MG63 (cell line): ENCODE measurements at places on chromosomes 1 and 21.

DNA sequence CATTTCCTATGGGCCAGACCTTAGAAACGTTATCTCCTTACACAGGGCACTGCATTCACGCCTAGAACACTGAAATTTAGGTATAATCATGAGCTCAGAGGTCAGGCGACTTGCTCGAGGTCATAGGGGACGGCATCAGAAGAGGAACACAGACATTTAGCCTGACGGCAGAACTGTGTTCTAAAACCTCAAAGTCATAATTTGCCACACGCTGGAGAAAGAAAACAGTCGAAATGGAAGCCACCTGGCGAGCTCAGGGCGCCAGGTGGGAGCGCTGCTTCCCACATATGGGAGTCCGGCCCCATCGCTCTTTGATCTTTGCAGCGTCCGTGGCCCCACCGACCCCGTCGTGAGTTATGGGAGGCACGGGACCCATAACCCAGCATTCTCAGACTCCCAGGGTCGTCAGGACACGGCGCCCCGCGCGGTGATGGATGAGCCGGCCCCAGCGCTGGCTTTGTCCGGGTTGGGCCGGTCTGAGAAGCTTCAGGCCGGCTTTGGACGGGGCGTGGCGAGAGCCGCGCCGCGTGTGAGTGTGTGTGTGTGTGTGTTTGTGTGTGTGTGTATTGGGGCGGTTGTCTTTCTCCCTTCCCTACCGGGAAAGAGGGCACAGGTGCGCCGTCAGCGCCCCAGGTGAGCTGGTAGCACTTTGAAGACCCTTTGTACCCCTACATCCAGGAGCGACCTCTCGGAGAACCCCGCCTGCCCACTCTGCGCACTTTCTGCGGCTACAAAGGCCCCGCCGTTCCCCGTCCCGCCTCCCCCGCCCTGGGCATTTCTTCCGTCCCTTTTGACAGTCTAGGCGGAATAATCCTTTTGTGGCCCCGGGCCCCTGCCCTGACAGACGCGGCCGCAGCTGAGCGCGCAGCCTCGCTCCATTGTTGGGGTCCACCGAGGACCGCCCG, 861 bp upstream of the DRAXIN start:
- DNase-seq, result no peak

- no peak for DNase-seq
Observed at GRCh38 chr1:94624203-94624602, 82.6 kb upstream of the F3 start.

DNA sequence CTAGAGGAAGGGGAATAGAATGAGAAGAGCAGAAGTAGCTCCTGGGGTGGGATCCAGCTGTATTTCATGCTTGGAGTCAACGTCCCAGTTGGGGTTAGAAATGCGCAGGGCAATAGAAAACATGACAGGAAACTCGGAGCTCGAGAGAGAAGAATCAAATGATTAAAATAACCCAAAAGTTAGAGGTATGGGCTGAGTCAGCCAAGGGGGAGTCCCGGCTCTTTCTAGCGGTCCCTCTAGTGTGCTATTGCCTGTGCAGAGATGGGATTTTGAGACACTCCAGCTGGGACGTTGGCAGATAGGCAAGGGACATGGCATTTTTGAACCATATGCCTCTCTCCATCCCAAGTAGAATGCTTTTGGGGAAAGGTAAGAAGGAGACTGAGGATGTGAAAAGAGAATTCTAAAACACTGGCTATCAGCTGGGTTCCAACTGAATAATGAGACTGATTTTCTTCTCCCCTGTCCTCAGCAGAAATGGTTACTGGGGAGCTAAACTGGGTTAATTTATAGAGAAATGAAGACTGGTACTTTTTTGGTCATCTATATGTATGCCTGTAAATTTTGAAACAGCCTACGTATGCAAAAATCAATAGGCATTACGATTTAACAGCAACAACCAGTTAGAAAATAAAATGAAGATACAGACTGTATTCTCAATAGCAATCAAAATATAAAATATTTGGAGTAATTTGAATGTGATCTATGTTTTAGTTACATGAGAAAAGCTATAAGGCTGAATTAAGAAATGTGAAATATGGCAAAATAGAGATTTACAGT, 7.0 kb upstream of the VPS26C start:
- no peak for DNase-seq

DNA sequence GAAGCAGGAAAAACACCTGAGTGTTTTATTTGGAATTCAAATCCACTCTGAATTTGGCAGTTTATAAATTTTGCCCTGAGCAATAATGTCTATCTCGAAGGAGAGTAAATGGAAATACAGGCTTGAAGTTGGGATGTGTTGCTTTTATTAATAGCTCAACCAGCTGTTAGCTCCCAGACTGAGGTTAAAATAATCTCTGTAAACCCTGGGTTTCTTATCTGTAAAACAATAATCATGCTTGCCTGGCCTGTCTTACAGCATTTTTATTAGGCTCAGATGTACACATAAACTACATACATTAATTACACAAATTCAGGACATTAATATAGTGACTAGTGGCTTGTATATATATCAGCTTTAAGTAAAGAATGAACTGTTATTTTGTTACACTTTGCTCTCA, 148.5 kb downstream of the GALNT2 start:
- no peak for DNase-seq

DNA sequence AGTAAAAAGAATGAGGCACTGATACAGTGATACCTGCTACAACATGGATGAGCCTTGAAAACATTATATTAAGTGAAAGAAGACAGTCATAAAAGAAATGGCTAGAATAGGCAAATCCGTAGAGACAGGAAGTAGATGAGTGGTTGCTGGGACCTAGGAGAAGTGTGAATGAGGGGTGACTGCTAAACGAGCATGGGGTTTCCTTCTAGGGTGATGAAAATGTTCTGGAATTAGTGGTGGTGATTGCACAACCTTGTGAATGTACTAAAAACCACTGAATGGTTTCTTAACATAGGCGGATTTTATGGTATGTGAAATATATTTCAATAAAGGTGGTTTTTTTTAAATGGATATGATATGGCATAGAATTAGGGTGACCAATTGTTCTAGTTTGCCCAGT, 12.6 kb upstream of the SERINC2 start:
- no peak for DNase-seq

GRCh38 chr1:101144671-101145448, 92.0 kb upstream of the S1PR1 start:
- no peak for DNase-seq
